ENCODE measurements at places on chromosomes 11 and 22.

- no peak for DNase-seq
Measured at GRCh38 chr11:84188521-84188920, 902.4 kb upstream of the CCDC90B start.

DNA sequence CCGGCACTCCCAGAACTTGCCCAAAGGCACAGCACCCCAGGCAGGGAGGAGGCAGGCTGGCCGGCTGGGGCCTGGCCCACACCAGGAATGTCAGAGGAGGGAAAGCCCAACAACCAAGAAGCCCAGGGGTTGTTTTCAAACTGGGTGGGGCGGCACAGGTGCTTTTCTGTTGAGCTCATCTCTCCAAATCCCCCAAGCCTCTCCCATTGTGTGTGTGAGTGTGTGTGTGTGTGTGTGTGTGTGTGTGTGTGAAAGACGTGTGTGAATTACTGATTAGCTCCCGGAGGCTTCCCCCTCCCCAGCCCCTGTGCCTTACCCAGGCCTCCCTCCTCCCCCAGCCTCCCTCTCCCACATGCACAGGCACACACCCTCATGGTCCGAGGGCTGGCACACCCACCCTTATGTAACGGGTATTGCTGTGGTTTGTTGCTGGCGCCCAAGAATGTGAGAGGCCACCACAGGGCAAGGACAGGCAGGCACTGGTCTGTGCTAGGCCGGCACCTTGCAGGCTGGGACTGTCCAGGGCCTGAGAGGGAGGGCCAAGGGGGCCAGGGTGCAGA, 15.9 kb downstream of the TRIM29 start:
- no peak for DNase-seq

DNA sequence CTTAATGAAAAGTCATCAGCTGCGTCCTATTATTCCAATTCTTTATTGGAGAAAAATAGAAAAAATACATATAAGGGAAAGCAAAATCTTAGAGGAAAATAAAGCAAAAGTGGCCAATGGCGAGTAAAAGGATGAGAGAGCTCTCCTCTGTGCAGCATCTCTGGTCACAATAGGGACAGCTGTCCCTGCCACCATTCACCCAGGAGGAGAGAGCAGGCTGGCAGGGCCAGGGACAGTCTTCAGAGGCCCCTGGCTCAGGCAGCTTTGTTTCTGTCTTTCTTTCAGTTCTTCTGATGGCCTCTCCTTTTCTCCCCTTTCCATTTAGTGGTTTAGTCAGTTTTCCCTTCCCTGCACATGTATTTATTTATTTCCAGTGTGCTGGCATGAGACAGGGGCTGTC, 941.3 kb downstream of the NTM start:
- DNase-seq = no peak

DNA sequence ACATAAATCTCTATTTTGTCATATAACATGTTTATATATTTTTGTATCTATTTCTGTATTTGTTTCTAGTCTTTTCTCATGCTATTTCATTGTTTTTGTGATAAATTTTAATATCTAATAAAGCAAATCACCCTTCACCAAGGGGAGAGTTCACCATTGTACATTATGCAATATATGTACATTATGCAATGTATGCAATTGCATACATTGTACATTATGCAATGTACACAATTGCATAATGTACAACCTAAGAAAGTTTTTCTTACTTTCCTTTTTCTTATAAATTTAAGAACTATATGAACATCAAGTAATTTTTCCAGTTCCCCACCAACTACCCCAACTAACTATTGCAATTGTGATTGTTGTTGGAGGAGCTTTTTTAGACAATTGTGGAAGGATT, 44.1 kb upstream of the GLYATL2 start:
- no peak for DNase-seq

- no peak for DNase-seq
Measured at GRCh38 chr11:94586978-94587377, 19.8 kb downstream of the PIWIL4 start.

DNA sequence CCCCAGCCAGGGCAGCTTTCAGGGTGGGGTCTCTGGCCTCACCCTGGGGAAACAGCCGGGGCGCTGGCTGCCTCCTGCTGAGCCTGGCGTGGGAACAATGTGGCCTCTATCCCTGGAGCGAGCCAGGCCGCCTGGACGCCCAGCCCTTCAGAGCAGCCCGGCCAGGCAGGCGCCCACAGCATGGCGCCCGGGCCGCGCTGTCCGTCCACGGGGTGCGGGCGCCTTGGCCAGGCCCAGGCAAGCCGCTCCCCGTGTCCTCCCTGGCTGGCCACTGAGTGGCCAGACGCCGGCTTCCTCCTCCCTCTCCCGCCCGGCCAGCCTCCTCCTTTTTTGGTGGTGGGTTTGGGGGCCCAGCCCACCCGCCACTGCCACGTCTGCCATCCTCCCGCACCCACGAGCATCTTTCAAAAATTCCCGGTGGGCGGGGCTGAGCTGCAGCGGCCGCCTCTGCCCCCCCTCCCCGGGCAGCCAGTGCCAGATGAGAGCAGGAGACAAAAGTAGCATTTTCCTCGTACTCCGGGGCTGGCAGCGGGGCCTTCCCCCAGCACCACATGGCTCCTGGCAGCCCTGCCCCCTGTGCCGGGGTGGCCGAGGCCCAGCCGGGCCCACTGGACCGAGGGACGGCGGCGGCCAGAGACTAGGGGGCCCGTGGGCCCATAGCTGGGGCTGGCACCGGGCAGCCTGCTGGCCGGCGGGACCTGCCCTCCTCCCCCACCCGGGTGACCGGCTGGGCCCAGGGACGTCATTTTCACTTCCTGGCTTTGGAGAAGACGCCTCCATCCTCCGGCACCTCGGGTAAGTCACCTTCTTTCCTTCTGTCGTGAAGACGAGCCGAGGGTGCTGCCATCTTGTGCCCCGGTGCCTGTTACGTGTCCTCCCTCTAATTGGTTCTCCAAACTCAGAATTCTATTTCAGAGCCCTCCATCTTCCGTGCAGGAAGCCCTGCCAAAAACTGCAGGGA, 70.2 kb upstream of the PPARA start:
- no peak for DNase-seq

GRCh38 chr11:27429761-27430393, 42.7 kb downstream of the LGR4 start:
- DNase-seq = no peak

GRCh38 chr11:86726118-86726753, 53.8 kb upstream of the ME3 start:
- DNase-seq = no peak

DNA sequence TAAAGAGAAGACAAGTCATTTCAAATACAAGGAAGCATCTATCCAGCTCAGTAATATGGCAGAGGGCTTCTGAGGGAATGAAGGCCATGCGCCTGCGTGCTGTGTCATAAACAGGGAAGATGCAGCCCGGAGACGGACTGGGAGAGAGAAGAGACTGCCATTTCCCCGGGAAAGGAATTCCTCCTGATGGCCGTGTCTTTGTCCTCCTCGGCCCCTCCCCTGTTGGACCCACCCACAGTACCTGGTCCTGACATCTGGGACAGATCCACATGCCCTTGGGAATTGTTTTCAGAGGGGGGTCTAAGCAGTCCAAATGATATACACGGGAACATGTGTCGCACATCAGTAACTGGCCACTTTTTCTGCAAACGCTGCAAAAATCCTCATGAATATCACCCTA, 15.5 kb downstream of the LARGE2 start:
- DNase-seq = no peak

DNA sequence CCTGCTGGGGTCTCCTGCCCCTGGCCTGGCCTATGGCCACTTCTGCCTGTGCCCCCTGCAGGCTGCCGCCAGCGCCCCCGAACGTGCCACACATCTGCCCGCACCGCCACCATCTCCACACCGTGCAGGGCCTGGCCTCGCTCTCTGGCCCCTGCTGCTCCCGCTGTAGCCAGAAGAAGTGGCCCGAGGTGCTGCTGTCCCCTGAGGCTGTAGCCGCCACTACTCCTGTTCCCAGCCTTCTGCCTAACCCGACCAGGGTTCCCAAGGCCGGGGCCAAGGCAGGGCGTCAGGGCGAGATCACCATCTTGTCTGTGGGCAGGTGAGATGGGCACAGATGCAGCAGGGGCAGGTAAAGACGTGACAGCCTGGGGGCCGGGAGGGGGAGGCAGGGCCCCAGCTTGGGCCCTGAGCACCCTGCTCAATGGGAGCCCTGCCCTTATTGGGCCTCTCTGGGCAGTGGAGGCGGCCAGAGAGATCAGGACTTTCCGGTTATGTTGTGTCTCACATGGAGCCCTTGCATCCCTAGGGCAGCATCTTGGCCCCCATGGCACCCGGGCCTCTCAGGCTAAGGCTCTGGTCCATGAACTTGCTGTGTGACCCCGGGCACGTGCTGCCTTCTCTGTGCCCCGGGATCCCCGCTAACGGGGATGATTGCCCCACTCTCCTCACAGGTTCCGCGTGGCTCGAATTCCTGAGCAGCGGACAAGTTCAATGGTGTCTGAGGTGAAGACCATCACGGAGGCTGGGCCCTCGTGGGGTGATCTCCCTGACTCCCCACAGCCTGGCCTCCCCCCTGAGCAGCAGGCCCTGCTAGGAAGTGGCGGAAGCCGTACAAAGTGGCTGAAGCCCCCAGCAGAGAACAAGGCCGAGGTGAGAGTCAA, 18.5 kb downstream of the RELT start:
- DNase-seq = no peak

DNA sequence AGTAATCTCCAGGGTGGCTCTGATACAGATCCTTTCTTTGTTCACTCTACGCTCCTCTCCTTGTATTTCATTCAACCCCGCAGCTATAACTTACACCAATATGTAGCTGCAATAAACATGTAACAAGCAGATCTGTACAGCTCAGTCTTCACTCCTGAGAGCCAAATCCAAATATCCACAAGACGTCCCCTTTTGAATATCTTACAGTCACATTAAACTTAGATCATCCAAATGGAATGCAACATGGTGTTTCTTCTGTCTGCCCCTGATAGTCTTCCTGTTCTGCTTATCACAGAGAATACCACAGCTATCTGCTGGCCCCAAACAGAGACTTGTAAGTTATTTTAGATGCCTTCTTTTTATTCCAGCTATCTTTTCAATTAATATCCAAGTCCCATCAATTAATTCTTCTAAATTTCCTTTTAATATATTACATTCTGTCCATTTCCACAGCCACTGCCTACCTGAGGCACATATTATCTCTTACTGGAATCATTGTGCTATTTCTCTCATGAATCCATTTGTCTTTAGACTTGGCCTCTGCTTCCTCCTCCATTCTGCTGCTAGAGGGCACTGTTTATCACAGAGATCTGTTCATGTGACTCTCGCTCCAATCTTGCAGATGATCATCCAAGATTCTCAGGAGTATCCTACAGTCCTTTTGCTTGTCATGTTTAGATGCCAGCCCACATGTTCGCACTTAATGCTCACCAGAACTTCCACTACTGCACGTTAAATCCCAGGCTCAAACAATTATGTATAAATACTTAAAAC, 908.6 kb downstream of the NTM start:
- no peak for DNase-seq

DNA sequence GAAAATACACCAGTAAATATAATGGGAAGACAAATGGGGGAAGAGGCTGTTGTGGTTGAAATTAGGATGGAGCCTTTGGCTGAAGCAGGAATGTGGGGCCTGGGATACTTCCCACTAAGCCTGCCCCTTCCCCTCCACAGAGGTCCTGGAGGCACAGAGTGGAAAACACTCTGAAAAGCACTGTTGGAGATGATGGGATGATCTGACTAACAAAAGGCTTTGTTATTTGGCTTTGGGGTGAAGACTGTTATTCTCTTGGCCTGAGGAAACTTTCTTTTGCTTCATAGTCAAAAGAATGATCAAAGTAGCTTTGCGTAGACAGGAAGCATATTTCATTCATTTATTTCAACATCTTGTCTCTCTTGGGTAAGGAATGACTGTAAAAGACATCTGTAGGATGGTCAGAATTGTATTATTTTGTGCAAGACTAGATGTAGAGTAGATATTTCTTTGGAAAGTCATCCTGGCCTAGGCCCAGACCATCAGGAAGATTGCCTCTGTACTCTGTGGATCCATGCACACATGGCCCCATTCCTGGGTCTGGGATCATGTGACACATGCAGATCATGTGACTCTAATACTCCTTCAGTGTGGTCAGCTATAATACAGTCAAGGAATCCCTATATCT, 111.4 kb downstream of the SPON1 start:
- no peak for DNase-seq

- DNase-seq = no peak
Measured at GRCh38 chr22:17104336-17104935, 16.7 kb downstream of the TMEM121B start.

- DNase-seq = no peak
Measured at GRCh38 chr11:133835593-133836548, 9.4 kb downstream of the SPATA19 start.

- no peak for DNase-seq
Measured at GRCh38 chr22:46963672-46964545, 201.5 kb downstream of the TBC1D22A start.

DNA sequence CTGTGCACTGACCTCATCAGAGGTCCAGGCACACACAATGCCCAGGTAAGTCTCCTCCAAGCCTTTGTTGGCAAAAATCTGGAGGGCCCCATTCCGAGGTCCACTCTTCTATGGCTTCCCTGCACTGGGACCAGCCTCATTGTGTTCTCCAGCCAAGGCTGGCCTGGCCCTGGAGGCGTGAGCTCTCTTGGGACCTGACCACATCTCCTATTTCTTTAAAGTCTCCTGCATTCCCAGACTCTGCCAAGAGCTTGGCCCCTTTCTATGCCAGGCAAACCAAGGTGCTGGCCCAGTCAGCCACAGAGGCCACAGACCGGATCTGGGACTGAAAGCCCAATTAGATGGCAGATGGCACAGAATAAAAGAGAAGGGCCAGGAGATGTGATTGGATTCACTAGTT, 55.1 kb downstream of the C11orf58 start:
- DNase-seq = no peak

DNA sequence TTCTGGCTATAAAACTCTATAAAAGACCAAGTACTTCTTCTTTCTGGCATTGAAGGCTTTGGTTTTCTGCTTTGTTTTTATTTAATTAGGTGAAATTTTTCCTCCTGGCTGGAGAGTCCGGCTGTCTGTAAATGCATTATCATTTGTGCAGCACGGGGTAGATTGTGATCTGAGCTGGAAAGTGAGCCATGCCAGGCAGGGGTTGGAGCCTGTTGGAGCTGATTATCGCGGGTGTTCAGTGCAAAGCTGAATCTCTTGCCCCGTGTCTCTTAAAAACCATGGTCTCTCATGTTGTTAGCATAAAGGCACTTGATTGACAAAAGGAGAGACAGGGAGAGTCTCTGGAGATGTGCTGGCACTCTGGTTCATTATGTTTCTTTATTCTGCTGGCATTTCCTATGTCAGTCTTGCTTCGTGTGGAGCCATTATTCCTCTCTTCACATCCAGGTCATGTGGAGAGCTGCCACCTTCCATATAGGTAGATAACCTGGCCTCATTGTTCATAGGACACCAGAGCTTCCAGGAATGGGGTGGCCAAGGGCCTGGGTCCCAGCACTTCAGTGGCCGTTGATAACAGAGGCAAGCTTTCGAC, 75.2 kb downstream of the LDLRAD3 start:
- DNase-seq = no peak

Measured in activated gamma-delta T cell (primary cell).